Left kidney (tissue), 8 donors: ENCODE measurements at places on chromosomes 7 and 10. TPM values are rescaled to one million over a fixed set of nuclear protein-coding genes. Genes with fewer than 3 reads are reported as not detected.

Gene TMEM140
- 25.9 TPM for polyA plus RNA-seq

Gene SYT15
- polyA plus RNA-seq, result 15.0 TPM

Gene C10orf67
- 2.7 TPM for polyA plus RNA-seq

Gene PRKAR2B
- polyA plus RNA-seq, result 41.2 TPM

Gene ZNF92
- polyA plus RNA-seq, result 26.5 TPM

Gene CNTNAP2
- polyA plus RNA-seq, result 26.4 TPM

Gene CYP26A1
- not detected for polyA plus RNA-seq
